ENCODE measurements at places on chromosomes 4 and X.
A peak's percentile ranks its signal among the peaks of the same experiment; 100 is the strongest.

GRCh38 chr4:168380290-168380689, 61.7 kb upstream of the DDX60 start:
- DNase-seq = no peak

DNA sequence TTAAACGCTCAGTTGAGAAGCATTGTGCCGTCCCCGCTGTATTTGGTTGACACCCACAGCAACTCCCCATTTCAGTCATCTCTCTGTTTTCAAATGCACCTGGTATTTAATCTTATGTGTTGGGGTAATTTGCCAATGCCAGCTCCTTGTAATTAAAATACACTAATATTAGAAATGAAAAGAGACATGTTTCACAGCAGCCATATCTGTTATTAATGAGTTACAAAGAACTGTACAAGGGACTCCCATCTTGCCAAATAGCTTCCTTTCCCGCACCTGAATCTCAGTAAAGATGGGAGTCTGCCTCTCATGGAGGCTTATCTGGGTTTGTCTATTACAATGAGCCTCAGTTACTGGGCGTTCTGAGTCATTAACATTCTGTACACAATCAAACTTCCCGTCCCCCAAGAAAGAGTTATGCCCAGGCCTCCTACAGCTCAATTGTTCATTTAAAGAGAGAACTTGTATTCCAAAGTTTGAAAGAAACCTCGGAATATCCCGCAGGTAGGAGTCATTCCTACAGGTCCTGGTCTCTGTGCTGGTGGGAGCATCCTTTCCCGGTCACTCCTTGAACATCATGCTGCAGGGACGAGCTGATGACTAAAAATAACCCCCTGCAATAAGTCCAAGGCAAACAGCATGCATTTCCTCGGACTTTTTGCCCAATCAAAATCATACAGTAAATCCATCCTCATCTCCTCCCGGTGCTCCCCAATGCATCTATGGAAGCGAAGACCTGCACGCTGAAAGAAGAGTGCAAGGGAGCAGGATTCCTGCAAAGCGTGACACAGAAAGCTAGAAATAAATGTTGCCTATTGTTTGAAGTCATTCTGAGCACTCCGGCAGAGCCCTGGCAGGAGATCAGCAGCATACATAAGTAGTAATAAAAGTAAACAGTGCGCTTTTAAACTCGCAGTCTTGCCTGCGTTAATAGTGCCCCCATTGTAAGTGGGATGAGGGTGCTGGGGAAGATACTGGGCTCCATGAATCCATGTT, 926 bp downstream of the NDP start:
- DNase-seq = no peak

DNA sequence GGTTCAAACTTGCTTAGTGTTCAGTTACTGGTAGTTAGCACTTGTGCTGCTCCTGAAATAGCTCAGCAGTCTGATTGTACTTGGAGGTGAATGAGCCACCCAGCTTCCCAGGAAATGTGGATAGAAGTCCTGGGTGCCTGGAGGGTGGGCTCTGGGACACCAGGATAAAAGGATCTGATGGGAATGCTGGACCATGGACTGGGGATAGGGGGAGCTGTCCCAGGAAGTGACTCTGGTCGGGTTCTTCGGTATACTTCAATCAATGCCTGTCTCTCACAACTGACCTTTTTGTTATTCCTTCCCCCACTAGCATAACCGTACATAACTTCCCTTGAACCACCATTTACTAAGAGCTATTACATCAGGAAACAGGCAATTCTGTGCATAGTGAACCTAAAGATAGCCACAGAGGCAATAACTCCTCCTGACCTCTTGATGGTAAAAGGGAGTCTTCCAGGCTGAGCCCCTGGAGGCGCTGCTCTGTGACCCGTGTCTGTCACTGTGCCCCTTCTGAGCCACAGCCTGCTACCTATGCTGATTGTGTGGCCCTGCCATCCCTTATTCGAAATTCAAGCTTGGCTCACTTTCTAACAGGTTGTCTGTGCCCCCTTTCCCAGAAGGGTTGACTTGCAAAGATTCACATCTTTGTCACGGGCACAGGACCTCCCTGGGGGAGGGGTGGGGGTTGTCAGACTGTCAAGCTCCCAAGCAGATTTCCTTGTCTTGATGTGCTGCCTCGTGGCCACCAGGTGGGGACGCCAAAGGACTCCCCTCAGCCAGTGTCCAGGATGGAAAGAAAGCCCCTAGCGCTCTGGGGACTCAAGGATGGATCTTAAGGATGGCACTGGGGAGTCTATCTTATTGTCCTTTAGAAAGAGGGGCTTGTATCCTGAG, 24.5 kb upstream of the WDR1 start:
- no peak for DNase-seq

DNA sequence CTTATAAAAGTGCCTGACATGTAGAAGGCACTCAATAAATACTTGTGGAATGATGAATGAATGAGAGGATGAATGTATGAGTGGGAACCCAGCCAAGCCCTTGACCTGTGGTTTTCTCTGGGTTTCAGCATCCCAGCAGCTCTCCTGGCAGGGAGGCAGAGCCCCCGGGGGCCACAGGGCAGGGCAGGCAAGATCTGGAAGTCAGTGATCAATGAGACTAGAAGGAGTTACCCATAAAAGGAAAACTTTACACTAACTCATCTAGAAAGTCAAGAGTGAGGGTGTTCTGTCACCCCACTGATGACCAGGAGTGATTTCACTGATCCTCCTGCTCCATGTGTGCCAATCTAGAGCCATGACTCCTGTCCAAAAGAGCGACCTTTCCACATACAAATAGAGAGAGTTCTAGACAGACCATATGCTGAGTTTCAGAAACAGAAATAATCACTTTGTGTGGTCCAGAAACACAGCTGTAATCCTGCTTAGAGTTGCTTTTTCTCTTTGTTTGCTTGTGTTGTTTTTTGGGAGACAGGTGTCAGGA, 37.4 kb downstream of the MGARP start:
- no peak for DNase-seq

GRCh38 chr4:26207631-26208030, 113.2 kb upstream of the RBPJ start:
- no peak for DNase-seq

- DNase-seq = no peak
Measured at GRCh38 chr4:156475322-156475721, 496.3 kb downstream of the PDGFC start.

GRCh38 chr4:100100985-100101384, 89.3 kb downstream of the DDIT4L start:
- no peak for DNase-seq

DNA sequence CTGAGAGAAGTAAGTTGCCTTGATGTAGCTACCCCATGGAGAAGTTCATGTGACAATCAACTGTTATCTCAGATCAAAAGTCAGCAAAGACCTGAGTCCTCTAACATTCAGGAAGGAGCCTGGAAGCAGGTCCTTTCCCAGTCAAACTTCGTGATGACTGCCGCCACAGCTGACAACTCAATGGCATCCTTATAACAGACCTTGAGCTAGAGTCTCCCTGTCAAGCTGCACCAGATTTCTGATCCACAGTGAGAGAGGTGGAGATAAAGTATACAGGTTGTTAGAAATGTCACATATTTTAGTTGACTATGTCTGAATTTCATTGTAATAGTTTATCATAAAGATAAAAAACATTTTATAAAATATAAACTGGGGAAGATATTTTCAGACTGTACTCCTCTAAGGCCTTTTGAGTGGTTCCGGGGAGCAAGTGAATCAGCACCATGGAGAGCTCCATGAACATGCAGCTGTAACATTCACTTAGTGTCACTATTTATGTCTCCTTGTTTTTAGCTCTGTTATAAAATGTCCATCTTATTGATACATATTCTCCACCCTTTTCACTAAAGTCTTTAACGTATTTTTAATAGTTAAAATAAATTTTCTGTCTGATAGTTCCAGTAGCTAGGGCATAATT, 1653.5 kb upstream of the AGA start:
- peak; percentile 40 for DNase-seq

GRCh38 chrX:1788300-1788911, 173.5 kb downstream of the ASMT start:
- no peak for DNase-seq

- DNase-seq = no peak
Measured at GRCh38 chrX:12595720-12596119, 195.5 kb upstream of the PRPS2 start.

- no peak for DNase-seq
Measured at GRCh38 chr4:104693601-104694201, 199.0 kb upstream of the CXXC4 start.

DNA sequence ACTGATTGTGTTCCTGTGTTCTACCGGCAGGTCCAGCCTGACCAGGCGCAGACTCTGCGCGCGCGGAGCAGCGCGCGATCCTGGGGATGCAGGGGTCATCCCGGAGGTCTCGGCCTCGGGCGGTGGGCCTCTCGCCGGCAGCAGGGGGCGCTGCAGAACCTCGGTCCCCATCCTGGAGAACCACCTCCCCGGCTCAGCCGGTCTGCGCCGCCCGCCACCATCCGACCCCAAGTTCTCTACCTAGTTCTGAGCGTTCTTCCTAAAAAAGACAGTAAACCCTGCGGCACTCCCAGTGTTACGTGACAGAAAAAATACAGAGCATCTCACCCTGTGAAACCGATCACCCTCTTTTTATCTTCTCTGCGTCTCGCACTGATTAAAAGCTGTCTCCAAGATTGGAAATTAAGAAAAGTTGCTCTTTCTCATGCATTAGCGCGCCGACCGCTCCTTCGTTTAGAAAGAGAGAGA, 1.6 kb downstream of the TRPC3 start:
- DNase-seq = peak; percentile 62

DNA sequence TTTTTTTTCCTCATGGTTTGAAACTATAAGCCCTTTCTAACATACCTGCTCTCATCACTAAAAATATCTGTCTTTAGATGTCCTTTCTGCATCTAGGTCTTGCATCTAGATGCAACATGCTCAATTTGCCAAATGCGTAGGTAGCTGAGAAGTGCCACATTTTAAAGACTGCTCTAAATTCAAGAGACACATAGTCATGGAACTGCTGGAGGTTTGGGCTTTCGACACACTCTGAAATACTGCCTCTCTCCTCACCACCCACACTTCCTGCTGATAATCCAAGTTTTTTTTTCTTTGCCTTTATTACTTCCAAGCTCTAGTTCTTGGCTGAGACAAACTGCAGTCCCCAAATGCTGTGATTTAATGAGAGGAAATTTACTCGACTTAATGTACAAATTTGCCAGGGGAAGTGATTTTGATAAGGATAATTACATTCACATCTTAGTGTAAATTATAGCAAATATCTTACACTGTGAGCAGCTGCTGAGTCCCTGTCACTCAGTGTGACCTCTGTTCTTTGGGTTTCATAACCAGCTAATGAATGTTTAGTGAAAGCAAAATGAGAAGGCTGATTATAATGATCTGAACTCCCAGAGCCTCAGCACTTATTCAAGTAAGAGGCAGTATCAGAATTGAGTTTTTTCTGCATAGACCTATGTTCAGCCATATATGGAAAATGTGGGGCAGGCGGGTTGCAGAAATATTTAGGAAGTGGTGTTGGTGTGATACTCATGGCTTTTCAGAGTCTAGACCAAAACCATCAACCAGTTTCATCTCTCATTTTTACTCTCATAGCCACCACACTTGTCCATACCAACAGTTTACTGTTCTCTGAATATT, 31.3 kb downstream of the DRD5 start:
- DNase-seq = no peak

DNA sequence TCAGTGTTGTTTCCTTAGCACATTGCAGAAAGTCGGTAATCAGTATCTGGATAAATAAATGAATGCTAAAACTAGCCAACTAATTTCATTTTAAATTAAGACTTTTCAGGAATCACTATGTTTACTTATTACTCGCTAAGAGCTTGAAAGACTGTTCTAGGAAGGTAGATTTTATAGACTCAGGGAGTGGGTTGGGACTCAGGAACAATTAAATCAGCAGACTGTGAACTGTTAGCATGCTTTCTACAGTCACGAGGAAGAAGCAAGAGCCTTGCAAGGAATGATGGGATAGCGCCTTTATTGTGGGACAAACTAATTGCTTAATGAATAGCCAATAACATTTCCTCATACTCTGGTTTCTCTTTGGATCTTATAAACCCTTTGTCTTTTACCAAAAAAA, 183.2 kb upstream of the AADAT start:
- no peak for DNase-seq

DNA sequence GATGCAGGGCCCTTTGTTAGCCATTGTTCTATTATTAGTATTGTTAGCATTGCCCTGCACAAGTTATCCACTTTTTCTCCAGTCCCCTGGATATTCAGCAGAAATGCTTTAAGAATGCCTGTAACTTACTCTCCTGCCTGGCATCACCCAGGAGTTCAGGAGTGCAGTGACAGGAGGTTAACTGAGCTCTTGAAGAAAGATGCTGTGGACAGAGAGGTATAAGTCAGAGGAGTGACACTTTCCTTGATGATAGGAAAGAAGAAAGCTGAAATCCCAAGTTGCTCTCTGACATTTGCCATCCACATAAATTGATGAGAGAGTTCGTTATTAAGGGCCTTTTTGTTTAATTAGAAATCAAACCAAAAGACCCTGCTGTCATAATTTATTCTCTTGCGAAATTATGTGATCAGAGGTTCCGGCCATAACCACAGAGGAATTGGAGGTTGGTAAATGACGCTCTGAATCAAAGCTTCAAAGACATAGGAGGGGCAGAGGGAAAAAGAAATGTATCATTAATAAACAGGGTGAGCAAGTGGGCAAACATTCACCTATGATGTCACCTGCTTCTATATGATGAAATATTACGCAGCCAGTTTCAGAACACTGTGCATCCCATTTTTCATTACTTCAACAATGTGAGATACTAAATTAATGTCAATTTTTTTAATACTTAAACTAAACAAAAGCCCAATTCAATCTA, 230.2 kb upstream of the JADE1 start:
- no peak for DNase-seq

DNA sequence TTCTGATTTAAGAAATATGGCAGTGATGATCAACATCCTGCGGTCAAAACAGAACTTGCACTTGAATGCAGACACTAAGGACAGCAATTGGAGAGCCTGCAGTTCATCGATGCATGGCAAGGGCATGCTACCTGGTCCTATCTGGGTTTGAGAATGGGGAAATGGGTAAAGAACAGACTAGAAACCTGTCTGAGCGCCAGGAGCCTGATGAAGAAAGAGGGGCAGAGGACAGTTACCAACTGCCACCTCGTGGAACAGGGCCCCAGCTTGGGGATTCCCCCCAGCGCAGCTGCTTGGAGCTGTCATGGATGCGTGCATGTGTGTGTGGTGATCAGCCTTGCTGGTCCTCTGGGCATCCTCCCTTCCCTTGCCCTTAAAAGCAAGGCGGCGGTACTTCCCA, 30.2 kb upstream of the NKRF start:
- DNase-seq = no peak

- DNase-seq = no peak
Measured at GRCh38 chrX:54540289-54540688, 10.3 kb downstream of the GNL3L start.

- no peak for DNase-seq
Measured at GRCh38 chr4:150327262-150327780, 249.1 kb downstream of the DCLK2 start.

- DNase-seq = no peak
Measured at GRCh38 chrX:97431281-97431680, 547.6 kb downstream of the RPA4 start.

DNA sequence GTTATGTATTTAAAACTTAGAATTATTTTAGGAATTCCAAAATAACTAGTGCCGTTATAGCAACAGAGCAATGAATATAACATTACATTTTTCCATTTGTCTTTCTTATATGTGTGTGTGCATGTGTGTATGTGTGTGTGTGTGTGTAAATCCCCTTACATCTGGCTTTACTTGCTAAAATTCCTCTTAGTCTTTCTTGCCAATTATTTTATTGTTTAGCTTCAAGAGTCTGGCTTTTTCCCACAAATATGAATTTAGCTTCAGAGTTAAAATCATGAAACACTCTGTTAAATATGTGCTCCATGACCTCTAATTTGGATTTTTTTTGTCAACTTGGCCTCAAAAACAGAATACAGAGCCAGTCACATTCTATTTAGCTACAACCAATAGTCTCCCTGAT, 18.9 kb downstream of the FGF13 start:
- no peak for DNase-seq

- no peak for DNase-seq
Measured at GRCh38 chr4:110207233-110207632, 8.8 kb upstream of the ELOVL6 start.

All from mesothelial cell of epicardium (in vitro differentiated cells).